Thyroid gland (tissue), 4 donors: ENCODE measurements at places on chromosomes 5 and 9.

- DNase-seq = peak; percentile 27
Measured at GRCh38 chr9:134099123-134099761, 31.4 kb upstream of the BRD3 start.

DNA sequence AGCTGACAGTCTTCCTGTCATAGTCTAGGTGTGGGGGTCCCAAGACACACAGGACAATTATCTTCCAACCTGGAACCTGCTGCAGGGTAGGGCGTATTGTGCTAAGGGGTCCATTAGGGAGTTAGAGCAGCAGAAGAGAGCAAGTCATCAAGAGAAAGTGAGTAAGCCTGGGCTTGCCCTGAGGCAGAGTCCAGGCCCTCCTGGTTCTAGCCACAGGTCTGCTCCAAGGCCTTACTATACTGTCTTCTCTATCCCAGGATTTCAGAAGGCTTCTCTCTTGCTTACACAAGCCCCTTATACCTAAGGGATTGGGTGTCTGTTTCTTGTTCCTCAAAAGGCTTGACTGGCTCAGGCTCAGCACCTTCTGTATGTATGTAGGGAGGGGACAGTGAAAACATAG is 7.7 kb downstream of the P4HA2 start:
- DNase-seq = no peak

GRCh38 chr5:178186427-178186826 is 744 bp downstream of the GMCL2 start:
- DNase-seq = no peak

DNA sequence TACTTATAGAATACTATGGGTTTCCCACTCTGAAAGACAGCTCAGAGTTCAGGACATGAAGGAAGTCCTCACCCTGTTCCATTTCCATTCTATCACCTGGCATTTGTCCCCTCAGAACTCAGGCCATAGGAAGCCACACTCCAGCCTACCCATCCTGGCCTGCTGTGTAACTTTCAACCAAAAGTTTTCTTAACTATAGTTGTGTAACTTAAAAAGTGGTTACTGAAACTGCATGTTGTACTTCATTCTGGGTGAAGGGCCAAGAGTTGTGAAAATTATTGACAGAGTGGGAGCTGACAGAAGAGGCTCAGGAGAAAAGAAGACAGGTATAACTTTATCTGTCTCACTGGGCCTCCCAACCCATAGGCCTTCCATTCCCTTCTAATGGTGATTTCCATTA is 212.5 kb downstream of the RAB3C start:
- DNase-seq = no peak

GRCh38 chr5:173743641-173744343 is 127.3 kb upstream of the BOD1 start:
- no peak for DNase-seq

DNA sequence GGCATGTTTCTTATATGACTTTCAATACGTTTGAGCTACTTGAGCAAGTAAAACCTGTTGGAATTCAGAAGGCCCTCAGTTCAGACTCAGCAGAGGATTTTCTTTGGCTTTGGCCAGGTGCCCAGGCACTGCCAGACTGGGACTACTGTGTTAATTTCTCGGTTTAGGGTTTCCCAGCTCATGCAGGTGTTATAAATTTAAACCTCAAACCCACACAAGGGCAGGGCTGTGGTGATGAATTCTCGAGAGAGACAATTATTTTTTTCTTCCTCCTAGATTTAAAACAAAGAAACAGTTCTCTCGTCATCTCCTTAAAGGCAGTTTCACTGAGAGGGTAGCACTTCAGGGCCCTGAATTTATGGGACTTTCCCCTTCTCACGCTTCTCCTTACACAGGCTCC is 406.0 kb upstream of the PIK3R1 start:
- peak; percentile 42 for DNase-seq

GRCh38 chr9:104982543-104982942 is 54.6 kb upstream of the ABCA1 start:
- DNase-seq = no peak

GRCh38 chr9:104856413-104856941 is 71.5 kb downstream of the ABCA1 start:
- DNase-seq = no peak

GRCh38 chr5:75675783-75676182 is 41.5 kb downstream of the POC5 start:
- no peak for DNase-seq

DNA sequence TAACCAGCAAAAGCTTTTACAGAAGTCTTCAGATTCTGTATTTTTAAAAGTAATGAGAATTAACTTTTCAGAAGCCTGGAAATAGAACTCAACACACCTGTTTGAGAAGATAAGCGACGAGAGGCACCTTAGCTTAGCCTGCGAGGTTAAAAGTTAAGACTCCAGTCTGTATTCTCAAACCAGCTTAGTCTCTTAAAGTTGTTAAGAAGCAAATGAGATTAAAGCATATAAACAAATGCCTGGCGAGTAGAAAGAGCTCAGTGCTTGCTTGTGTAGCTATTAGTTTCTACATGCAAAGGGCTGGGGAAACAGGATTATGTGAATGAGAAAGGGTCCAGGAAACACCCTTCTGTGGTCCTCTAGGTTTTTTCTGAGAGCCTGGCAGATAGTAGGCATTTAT is 51.7 kb downstream of the MTAP start:
- DNase-seq = no peak

DNA sequence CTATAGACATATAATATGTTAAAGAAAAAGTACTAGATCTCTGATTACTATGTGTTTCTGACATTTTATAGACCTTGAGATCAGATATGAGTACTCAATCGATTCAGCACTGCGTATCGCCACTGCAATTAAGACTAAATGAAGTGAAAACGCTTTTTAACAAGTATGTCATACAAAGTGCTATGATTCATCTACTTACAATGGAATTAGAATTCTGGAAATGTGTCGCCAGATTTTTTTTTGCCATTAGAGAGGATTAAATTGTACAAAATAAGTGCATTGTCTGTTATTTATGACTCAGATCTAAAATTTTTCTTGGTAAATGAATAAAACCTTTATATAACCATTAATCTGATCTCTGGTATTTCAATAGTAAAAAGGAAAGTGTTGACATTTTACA is 20.0 kb upstream of the AGGF1 start:
- no peak for DNase-seq
